ENCODE measurements at places on chromosomes 4 and X. TPM values are rescaled to one million over a fixed set of nuclear protein-coding genes. Genes with fewer than 3 reads are reported as not detected.

GRCh38 chrX:72304877-72305276 lies 837 bp downstream of the CITED1 start:
- DNase-seq, result no peak

The ADH1B gene
- not detected for total RNA-seq

The GABRE gene
- total RNA-seq, result 2.0 TPM

The CHST7 gene
- 54.6 TPM for total RNA-seq

The MAP7D3 gene
- 6.6 TPM for total RNA-seq

DNA sequence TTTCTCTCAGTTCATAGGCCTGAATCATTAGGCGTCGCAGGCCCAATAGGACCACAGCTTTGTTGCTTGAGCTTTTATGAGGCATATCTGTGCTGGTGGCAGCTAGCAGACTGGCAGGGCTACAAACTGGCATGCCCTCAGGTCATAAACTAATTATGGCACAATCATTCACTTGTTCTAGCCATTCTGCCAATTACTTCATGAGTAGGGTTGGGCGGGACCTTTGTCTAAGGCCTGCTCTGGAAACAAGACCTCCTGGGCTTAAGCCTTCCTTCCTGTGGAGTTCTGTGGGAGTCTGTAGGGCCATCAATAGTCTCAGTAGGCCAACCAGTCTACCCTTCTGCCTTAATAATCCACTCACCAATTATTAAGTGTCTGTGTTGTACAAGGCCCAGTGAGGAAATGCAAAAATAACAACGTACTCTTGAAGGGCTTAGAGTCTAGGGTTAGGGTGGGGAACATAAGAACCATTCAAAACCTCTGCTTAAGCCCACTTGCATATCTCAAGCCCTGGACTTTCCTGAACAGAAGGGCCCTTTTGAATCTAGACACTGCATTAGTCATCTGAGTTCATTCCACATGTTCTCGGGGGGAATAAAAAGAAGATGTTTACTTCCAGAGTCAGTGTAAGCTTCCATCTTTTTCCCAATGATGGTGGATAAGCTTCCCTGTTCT lies 44.5 kb downstream of the SHROOM4 start:
- no peak overlapping the region for H3K4me3 ChIP-seq
- no peaks in the 10 kb centered on the region for H3K36me3 ChIP-seq
- peaks cover 9% of the 10 kb centered on the region for H3K4me1 ChIP-seq
- no peaks in the 10 kb centered on the region for H3K27me3 ChIP-seq

DNA sequence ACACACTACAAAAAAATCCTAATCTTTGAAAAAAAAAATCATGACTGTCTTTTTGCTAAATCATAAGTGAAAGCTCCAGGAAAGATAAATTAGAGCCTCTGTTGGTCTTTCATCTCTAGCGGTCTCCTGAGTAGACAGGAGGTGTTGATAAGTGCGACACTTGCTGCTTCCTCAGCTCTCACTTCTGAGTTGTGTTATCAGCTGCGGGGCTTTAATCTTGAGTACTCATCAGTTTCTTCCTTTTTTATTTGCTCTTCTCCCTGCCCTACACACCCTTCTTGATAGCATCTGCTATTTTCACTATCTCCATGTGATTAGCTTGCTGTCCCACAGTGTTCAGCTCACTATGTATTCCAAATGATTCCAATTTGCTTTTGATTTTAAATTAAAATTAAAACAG lies 1449.2 kb downstream of the C4orf33 start:
- no peaks in the 10 kb centered on the region for H3K36me3 ChIP-seq
- no peaks in the 10 kb centered on the region for H3K27me3 ChIP-seq
- no peak overlapping the region for H3K27ac ChIP-seq
- DNase-seq, result no peak
